Activated T-cell treated with anti-CD3 and anti-CD28 coated beads, Interleukin-2, amount 50 U/mL, for 72 hours (primary cell): ENCODE measurements at places on chromosomes 12 and 14. TPM values are rescaled to one million over a fixed set of nuclear protein-coding genes. Genes with fewer than 3 reads are reported as not detected.

GRCh38 chr12:130574402-130574801, 141.7 kb downstream of the RIMBP2 start:
- DNase-seq: no peak

- no peak for DNase-seq
Observed at GRCh38 chr12:105418229-105418628, 87.7 kb downstream of the C12orf75 start.

FOXG1 gene
- not detected for total RNA-seq

BHLHE41 gene
- not detected for total RNA-seq

DNA sequence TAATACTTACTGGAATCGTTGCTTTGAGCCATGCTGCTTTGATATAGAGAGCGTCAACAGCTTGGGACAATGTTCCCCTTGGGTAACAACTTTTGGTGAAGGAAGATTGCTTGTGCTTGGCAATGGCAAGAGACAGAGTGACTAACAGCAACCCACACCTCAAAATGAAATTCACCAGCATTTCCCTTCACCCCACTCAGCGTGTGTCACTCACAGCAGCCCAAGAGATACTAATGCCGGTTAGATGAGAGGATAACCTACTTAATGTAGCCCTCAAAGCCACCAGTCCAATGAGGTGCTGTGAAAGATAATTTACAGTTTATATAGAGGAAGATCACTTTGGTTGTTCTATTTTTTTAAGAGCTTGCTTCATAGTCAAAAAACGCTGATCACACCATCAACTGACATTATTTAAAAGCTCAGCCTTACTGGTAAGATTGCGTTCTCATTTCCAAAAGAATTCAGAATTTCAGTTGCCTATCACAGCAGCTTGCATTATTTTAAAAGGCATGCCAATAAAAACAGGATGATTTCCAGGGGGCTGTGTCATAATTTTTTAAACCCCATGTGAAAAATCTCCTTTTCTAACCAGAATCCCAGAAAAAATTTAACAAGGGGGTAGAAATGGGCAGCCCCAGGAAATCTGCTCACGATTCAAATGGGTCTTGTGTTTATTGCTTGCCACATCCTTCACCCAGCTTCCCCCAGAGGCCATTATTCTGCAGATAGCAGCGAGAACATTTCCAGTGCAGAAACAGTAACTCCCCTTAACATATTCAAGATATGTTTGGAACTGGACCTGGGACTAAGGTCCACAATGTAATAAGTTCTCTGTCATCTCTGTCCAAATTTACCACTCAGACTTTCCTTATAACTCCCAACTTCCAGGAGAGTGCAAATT, at the start of gene IL26:
Gene IL26 (minus strand): TSS at position 235 of the 901 bp plus-strand sequence. CDS start 54 bp downstream, at position 181.
- DNase-seq: no peak

LRTM2 gene
- total RNA-seq: not detected

DNA sequence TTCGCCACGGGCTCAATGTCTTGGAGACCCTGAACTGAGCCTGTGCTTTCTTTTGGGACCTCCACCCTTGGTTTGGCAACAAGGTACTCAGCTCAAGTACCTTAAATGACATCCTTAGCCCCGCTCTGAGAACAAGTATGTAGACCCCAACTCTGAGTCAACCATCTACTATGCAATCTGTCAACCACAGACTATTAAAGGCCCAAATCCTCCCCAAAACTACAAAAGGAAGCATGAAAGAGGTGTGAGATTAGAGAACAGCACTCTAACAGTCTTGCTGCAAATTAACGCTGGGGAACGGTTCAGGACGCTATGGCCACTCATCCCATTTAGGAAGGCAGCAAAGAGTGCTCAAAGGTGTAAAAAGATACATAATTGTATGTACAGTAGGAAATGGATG, 52.1 kb downstream of the CCDC88C start:
- DNase-seq: no peak

GRCh38 chr14:75877292-75877691, 104.5 kb downstream of the TGFB3 start:
- no peak for DNase-seq

ANKRD33 gene
- not detected for total RNA-seq

HOXC6 gene
- not detected for total RNA-seq

- DNase-seq: peak; percentile 54
Observed at GRCh38 chr14:92513204-92513965, at the start of gene RIN3. RIN3 (plus strand) TSS chr14:92513781; CDS start chr14:92513933, 152 bp downstream.

GRCh38 chr12:123069436-123070266, 81.2 kb downstream of the PITPNM2 start:
- no peak for DNase-seq

GAS2L3 gene
- 9.3 TPM for total RNA-seq

GRCh38 chr12:71164568-71165197, 6.9 kb upstream of the TSPAN8 start:
- DNase-seq: no peak

DNA sequence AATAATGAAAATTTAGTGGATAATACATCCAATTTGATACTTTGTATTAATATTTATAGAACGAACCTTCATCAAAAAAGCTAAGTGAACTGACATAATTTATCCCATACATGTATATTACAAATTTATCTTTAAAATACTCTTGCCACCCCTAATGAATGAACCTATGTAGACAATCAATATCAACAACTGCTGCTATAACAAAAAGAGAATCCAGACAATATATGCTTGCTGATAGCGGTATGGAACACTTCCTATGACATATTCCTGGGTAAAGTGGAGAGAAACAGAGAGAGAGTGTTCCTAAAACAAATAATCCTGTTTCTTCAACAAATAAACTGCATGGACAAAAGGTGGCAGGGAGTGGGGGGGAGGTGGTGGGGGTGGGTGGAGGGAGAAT, 31.3 kb downstream of the TM7SF3 start:
- DNase-seq: no peak

TNS2 gene
- total RNA-seq: 2.6 TPM

DNA sequence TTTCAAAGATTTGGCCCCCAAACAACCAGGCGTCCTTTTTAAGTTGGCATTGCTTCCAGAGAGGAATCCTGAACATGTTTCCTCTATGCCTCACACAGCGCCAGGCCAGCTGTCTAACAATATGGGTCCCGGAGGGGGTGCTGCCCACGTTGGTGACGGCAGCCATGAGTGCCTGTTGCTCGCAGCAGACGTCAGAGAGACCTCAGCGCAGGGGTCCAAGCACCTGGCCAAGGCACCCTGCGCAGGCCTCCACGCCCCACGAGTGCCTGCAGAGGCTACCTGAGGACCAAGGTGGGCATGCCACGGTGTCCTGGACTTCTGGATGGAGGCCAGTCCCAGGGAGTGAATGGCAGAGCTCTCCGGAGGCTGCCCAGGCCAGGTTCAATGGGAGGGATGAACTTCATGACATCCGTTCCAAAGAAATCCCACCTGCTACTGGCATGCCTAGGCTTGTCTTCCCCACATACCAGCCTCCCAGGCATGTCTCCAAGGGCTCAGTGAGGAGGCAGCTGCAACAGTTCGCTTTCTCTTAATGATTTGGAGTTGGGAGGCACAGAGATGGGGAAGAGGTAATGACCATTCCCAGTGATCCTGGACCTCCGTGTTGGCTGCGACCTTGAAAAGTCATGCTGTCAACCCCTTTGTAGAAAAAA, 11.6 kb upstream of the FOXN3 start:
- DNase-seq: no peak

- no peak for DNase-seq
Observed at GRCh38 chr14:105250986-105251385, 2.7 kb downstream of the BTBD6 start.

DNA sequence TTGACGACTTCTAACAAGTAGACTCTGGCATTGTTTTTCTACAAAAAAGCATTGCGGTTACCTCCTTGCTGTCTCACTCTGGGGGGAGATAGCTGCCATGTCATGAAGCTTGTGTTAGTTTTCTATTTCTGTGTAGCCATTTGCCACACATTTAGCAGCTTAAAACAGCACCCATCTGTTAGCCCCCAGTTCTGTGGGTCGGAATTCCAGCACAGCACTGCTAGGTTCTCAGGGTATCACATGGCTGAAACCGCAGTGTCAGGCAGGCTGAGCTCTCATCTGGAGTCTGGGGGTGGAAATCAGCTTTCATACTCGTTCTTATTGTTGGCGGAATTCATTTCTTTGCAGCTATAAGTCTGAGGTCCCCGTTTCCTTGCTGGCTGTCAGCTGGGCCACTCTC, 19.9 kb upstream of the STXBP6 start:
- no peak for DNase-seq

DNA sequence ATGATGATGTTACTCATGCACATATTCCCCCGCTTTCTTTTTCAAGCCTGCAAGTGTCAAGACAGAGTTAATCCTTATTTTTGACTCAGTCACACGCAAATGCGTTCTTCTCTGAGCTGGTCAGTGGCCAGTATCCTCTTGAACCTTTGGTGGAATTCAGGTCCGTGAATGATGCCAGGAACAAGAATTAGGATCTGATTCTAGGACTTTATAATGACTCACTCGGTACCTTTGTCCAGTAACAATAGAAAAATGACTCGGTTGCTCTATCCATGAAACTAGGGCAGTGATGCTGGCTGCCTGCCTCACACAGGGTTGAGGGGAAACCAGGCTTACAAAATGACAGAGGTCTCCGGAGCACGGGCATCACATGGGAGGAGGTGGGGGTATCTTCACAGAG, 185.8 kb upstream of the NUDT4 start:
- DNase-seq: no peak

GRCh38 chr12:68375756-68376695, 43.9 kb upstream of the MDM1 start:
- DNase-seq: no peak

DNA sequence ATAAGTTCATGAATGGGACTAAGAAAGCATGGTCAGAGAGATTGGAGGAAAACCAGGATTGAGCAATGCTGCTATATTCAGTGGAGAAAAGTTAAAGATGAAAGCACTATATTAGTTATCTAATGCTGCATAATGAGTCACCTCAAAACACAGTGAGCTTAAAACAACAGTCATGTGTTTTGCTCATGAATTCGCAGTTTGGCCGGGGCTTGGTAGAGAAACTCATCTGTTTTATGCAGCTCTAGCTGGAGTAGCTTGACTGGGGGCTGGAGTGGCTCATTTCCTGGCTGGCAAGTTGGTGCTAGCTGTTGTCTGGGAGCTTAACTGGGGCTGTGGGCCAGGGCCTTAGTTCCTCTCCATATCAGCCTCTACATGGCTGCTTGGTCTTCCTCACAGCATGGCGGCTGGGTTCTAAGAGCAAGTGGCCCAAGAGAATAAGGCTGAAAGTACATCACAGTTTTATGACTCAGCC, 90.1 kb downstream of the ADCK1 start:
- DNase-seq: no peak

TAS2R13 gene
- total RNA-seq: 0.53 TPM

DNA sequence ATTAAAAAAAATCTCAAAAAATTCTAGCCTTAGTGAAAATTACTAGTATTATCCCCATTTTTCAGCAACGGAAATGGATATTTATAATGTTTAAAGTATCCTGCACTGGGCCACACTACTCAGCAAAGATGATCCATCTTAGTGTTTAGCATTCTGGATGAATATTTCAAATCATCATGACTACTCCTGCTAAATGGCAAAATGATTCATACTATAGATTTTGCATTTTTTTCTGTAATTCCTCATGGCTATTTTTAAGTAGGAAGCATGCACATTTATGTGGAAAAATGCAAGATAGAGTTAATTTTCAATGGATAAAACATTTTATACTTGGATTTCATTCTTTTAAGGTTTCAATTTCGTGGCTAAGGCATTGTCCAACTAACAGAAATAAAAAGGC, 59.6 kb downstream of the LRFN5 start:
- no peak for DNase-seq
